ENCODE measurements at places on chromosomes 1 and 21.

- H3K27ac ChIP-seq: no peak overlapping the region
- H3K4me3 ChIP-seq: no peak overlapping the region
- no peaks in the 10 kb centered on the region for H3K36me3 ChIP-seq
- H3K27me3 ChIP-seq: peaks cover 5% of the 10 kb centered on the region
- no peaks in the 10 kb centered on the region for H3K4me1 ChIP-seq
Observed at GRCh38 chr1:95057351-95057750, 15.4 kb downstream of the ALG14 start.

- no peak for DNase-seq
- no peak overlapping the region for H3K27ac ChIP-seq
- H3K27me3 ChIP-seq: peaks cover 10% of the 10 kb centered on the region
- H3K4me1 ChIP-seq: no peaks in the 10 kb centered on the region
- no peak overlapping the region for H3K4me3 ChIP-seq
Observed at GRCh38 chr1:203244776-203245175, 15.3 kb upstream of the CHIT1 start.

DNA sequence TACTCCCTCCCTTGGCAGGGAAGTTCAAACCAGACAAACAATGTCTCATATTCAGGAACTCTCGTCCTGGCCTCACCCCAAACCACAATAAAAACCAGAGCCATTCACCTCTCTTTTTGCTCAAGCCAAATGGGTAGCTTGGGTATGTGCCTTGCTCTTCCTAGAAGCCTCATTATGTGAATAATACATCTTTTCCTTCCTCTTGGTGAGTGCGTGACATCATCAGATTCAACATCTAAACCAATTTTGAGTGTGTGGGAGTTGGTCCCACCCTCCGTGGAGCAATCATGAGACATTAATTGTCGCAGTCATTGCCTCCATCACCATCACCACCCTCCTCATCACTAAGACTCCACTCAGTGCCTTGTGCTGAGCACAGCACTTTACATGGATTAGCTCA lies 482.9 kb downstream of the PTPRU start:
- H3K27me3 ChIP-seq: no peaks in the 10 kb centered on the region
- H3K27ac ChIP-seq: peak overlapping the region; percentile 73
- peaks cover 17% of the 10 kb centered on the region for H3K36me3 ChIP-seq
- peak overlapping the region; percentile 56 for H3K4me3 ChIP-seq
- peaks cover 29% of the 10 kb centered on the region for H3K4me1 ChIP-seq
- no peak for DNase-seq

- peaks cover 2% of the 10 kb centered on the region for H3K36me3 ChIP-seq
- H3K27me3 ChIP-seq: no peaks in the 10 kb centered on the region
Observed at GRCh38 chr1:168408884-168409283, 128.2 kb downstream of the TBX19 start.

DNA sequence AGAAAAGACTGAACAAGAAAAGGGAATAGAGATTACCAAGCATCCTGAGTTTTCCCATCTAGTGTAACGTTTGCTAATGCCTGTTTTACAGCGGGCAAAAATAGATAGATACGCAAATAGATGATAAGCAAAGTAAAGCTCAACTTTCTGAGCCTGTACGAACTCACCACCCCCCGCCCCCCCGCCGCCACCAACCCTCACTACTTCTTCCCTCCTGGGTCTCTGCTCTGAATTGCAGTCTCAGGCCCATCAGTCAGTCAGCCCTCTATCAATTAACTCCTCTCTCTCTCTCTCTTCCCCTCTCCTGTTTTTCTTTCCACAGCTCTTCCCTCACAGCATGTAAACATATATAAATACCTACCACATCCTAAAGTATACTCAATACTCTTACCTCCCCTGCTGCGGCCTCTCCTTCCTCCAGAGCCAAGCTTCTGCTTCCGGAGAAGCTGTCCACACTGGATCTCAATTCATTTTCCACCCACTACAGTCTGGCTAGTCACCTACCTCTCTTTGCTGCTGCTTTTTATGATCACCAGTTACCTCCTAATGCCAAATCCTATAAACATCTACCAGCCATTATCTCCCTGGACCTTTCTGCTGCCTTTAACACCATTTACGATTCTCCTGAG lies 64.6 kb downstream of the CAPN2 start:
- DNase-seq: no peak
- H3K27me3 ChIP-seq: no peaks in the 10 kb centered on the region

DNA sequence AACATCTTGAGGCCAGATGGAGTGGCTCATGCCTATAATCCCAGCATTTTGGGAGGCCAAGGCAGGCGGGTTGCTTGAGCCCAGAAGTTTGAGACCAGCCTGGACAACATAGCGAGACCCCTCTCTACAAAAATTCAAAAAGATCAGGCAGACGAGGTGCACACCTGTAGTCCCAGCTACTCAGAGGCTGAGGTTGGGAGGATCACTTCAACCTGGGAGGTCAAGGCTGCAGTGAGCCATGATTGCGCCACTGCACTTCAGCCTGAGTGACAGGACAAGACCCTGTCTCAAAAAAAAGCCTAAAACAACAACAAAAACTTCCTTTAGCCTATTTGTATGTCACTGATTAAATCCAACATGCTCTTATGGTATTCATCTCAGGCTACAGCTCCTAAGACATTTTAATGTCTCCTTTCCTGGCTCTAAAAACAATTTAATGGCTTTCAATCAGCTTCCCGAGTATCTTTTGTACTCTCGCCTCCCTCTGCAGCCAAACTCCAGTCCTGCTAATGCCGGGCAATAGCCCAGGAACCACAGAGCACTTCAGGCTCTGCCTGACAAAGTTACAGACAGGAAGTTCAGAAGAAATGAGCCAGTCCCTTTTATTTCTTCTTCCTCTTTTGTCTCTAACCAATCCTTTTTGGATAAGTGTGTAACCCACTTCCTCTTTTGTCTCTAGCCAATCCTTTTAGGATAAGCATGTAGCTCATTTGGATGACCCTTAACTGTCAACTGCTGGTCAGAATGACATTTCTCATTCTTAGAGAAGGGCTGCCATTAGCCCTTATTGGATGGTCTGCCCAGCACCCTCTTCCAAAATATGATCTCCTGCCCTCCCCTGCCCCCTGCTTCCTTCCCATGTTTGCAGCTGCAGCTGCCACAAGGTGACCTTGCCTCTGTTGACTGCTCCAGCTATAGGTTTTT lies 6.6 kb upstream of the DOP1B start:
- H3K36me3 ChIP-seq: peaks cover 3% of the 10 kb centered on the region
- peak overlapping the region; percentile 13 for H3K27ac ChIP-seq
- no peak for DNase-seq
- H3K4me3 ChIP-seq: no peak overlapping the region

GRCh38 chr21:31395268-31395667 lies 51.2 kb upstream of the TIAM1 start:
- no peak overlapping the region for H3K4me3 ChIP-seq
- peaks cover 1% of the 10 kb centered on the region for H3K27me3 ChIP-seq
- H3K4me1 ChIP-seq: peaks cover 43% of the 10 kb centered on the region
- peaks cover 1% of the 10 kb centered on the region for H3K36me3 ChIP-seq

GRCh38 chr1:213782941-213783672 lies 204.7 kb upstream of the PROX1 start:
- H3K4me3 ChIP-seq: no peak overlapping the region
- H3K27ac ChIP-seq: no peak overlapping the region
- peaks cover 6% of the 10 kb centered on the region for H3K27me3 ChIP-seq
- no peaks in the 10 kb centered on the region for H3K36me3 ChIP-seq
- DNase-seq: no peak
- no peaks in the 10 kb centered on the region for H3K4me1 ChIP-seq

- no peaks in the 10 kb centered on the region for H3K4me1 ChIP-seq
- H3K27me3 ChIP-seq: no peaks in the 10 kb centered on the region
- no peak overlapping the region for H3K4me3 ChIP-seq
- no peak overlapping the region for H3K27ac ChIP-seq
Observed at GRCh38 chr1:34770891-34771504, 10.0 kb upstream of the GJB3 start.

DNA sequence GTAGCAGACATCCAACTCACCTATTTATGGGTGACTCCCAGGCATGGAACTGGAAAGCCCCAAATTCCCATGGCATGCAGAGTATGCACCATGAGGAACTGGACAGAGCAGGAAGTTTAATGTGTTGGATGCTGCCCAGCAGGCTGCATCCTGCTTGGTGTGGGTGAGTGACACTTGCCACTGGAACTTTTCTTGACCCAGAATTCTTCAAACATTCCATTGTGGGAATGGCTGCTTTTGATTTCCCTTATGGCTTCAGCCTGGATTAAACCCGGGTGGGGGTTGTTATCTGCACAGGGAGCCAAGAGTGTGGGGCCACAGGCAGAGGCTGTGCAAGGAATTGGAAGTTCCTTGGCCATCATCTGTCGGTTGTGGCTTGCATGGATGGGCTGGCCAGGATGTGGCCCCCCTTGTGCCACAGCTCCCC lies 26.9 kb upstream of the BACE2 start:
- DNase-seq: no peak
- H3K27ac ChIP-seq: no peak overlapping the region
- H3K4me1 ChIP-seq: no peaks in the 10 kb centered on the region
- H3K4me3 ChIP-seq: no peak overlapping the region
- no peaks in the 10 kb centered on the region for H3K36me3 ChIP-seq

GRCh38 chr1:234602334-234603220 lies 7.4 kb downstream of the IRF2BP2 start:
- H3K4me1 ChIP-seq: peaks cover 70% of the 10 kb centered on the region
- H3K4me3 ChIP-seq: peak overlapping the region; percentile 84
- H3K27ac ChIP-seq: peak overlapping the region; percentile 90
- no peaks in the 10 kb centered on the region for H3K27me3 ChIP-seq

- peaks cover 3% of the 10 kb centered on the region for H3K27me3 ChIP-seq
- peak; percentile 8 for DNase-seq
- no peaks in the 10 kb centered on the region for H3K4me1 ChIP-seq
Observed at GRCh38 chr1:163410073-163410999, 88.6 kb downstream of the NUF2 start.

- H3K27ac ChIP-seq: no peak overlapping the region
- H3K4me3 ChIP-seq: no peak overlapping the region
- H3K4me1 ChIP-seq: peaks cover 5% of the 10 kb centered on the region
- peaks cover 58% of the 10 kb centered on the region for H3K27me3 ChIP-seq
- no peaks in the 10 kb centered on the region for H3K36me3 ChIP-seq
- DNase-seq: no peak
Observed at GRCh38 chr1:156086256-156086662, 4.0 kb upstream of the MEX3A start.

DNA sequence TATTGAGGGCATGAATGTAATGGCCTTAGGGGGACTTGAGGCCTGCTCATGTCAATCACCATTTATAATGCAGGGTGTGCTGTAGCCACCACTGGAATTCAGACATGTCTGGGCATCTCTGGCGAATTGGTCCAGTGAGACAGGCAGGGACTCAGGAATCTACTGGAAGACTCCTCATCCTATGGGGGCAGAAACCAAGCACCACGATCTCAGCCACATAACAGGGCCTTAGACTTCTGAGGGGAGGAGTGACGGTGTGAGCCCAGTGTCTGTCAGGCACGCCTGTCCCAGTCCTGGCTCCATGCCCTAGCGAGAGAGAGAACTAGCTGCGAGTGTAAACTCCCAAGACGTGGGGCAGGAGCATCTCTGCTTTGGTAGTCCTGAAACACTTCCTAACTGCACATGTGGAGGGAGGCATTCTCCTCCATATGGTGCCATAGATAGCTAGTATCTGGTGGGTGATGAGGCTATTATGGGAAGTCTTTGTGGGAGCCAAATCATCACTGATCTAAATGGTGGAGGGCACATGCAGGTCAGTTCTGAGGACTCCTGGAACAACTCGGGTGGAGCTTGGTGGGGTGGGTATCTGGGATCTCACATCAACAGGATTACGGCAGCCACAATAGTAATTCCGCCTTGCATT lies 29.8 kb upstream of the KIAA0040 start:
- H3K4me1 ChIP-seq: peaks cover 19% of the 10 kb centered on the region
- no peak overlapping the region for H3K27ac ChIP-seq
- no peaks in the 10 kb centered on the region for H3K36me3 ChIP-seq
- no peaks in the 10 kb centered on the region for H3K27me3 ChIP-seq
- no peak for DNase-seq

DNA sequence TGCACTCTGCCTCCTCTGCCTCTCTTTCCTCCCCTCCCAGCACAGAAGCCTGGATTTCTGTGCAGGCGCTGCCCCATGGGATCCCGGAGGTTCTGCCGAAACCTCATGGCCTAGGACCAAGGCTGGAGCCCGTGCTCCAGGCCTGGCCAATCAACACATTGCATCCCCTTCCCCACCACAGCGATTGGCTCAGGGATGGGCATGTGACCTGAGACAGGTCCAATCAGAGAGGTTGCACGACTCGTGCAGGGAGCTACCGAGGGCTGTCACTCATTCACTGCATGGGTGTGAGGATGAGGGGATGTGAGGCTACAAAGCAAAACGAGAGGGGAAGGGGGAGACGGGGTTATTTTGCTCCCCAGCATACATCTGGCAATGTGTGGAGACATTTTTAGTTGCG lies 3.3 kb upstream of the CELA2B start:
- H3K4me3 ChIP-seq: no peak overlapping the region
- no peaks in the 10 kb centered on the region for H3K36me3 ChIP-seq

- H3K4me3 ChIP-seq: no peak overlapping the region
- no peaks in the 10 kb centered on the region for H3K4me1 ChIP-seq
- peaks cover 37% of the 10 kb centered on the region for H3K36me3 ChIP-seq
- DNase-seq: no peak
- no peaks in the 10 kb centered on the region for H3K27me3 ChIP-seq
Observed at GRCh38 chr1:53878492-53879105, 11.0 kb downstream of the YIPF1 start.

GRCh38 chr1:84883286-84883685 lies 9.7 kb downstream of the LPAR3 start:
- H3K36me3 ChIP-seq: peaks cover 3% of the 10 kb centered on the region
- H3K4me1 ChIP-seq: peaks cover 3% of the 10 kb centered on the region
- peaks cover 11% of the 10 kb centered on the region for H3K27me3 ChIP-seq

DNA sequence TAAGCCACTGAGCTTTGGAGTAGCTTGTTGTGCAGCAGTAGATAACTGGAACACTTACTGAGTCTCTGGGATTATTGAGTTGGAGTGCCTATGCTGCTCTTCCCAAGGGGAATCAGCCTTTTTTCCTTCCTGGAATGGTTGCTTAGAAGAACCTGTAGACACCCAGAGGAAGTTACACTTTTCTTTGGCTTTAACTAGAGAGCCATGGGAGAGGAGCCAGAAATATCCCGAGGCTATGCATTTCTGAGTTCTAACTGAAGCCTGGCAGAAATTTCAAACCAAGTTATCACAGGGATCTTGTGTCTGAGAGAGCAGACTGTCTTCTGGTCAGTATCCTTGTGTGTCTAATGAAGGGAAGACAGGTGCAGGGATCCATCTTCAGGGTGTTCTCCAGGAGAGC lies 28.3 kb downstream of the LAMC1 start:
- no peak overlapping the region for H3K27ac ChIP-seq
- H3K36me3 ChIP-seq: no peaks in the 10 kb centered on the region
- DNase-seq: no peak
- H3K4me1 ChIP-seq: no peaks in the 10 kb centered on the region
- H3K4me3 ChIP-seq: no peak overlapping the region

DNA sequence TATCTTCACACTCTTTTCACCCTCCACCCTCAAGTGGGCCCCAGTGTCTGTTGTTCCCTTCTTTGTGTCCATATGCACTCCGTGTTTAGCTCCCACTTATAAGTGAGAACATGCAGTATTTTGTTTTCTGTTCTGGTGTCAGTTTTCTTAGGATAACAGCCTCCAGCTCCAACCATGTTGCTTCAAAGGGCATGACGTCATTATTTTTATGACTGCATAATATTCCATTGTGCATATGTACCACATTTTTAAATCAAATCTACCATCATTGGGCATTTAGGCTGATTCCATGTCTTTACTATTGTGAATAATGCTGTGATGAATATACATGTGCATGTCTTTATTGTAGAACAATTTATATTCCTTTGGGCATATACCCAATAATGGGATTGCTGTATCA lies 140.3 kb downstream of the LYPLAL1 start:
- no peaks in the 10 kb centered on the region for H3K36me3 ChIP-seq
- H3K27ac ChIP-seq: no peak overlapping the region
- no peaks in the 10 kb centered on the region for H3K4me1 ChIP-seq
- peaks cover 4% of the 10 kb centered on the region for H3K27me3 ChIP-seq

All from activated T-helper 1 cell treated with anti-CD3 and anti-CD28 coated beads, Interleukin-12 subunit alpha, Interleukin-12 subunit beta, Interleukin-2, Interleukin-4 antibody, amounts not matched to agents 30 ng/mL and 10 ng/mL and 1 ng/mL, durations not matched to agents 14 hours and 24 hours and 36 hours (primary cell).